ENCODE measurements at places on chromosomes 6 and 20.

GRCh38 chr20:8292793-8293192 lies 160.7 kb downstream of the PLCB1 start:
- no peak for DNase-seq

DNA sequence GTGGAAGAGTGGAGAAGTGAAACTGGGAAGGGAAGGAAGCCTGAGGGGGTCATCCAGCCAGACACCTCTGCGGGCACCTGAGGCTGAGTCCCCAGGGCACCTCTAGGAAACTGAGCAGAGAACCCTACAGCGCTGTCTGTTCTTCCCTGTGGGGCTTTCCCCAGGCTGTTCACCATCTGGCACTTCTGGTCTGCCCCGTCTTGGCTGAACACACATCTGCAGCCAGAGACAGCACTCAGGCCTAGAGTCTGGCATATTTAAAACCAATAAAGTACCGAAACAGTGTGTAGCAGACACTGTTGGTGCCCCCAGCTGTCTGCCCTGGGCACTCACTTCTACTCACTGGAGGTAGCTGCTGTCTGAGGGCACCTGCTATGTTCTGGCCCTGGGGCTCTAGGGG lies 9.4 kb upstream of the ARFGEF2 start:
- DNase-seq, result peak; percentile 18

GRCh38 chr20:52809003-52809402 lies 163.2 kb upstream of the TSHZ2 start:
- DNase-seq, result no peak

DNA sequence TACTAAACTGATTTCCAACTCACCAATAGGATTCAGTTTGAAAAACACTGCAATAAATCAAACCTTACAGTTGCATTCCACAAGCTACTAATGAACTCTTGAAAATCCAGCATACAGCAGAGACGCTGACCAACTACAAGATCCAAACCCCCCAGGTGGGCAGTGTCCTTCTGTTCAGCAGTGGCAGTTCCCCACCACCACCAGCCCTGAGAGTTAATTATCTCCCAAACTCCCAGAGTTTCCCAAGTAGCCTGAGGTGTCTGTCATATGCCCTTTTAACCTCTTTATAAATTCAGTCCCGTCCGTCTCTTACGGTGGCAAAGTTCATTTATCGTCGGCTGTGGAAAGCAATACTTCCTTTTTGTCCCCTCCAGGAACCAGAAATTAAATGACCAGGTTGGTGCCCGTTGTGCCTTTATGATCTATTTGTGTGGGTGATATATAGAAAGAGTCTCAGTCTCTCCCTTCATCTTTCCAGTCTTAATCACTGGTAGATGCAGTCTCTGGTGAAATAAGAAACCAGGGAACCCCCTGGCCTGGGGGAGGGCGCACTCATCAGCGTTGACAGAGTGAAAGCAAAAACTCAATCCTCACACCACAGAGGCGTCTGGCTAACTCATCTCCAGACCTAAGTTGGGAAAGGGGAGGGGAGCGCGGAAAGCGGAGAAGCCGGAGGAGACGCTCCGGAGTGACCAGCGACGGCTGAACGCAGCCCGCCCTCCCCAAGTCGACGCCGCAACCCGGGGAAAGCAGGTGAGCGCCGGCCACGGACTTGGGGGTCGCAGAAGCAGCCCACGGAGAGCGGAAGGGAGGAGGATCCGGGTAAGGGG lies 717 bp downstream of the MRPL14 start:
- peak; percentile 56 for DNase-seq

All from CD14-positive monocyte (primary cell).